ENCODE measurements at places on chromosomes 7 and 10.

DNA sequence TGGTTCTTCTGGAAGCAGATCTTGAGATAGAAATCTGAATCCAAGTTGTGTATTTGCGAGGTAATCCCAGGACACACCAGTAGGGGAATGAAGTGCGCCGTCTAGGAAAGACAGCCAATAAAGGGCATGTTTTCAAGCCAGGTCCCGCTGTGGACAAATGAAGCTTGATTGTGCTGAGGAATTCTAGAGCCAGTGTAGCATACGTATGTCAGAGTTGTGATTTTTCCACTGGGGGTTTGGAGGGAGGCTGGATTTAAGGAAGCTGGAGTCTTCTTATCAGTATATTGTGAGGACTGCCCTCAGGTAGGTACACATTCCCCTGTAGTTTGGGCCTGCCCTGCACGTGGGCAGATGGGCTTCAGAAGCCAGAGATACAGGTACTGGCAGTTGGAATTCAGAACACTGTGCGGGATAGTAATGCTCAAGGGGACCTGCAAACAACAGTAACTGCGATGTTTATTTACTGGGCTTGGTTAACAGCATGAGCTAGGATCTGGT, 50.9 kb downstream of the GALNT11 start:
- no peaks in the 10 kb centered on the region for H3K36me3 ChIP-seq
- no peak overlapping the region for H3K27ac ChIP-seq
- no peak overlapping the region for H3K4me3 ChIP-seq
- no peaks in the 10 kb centered on the region for H3K27me3 ChIP-seq
- no peak for DNase-seq

GRCh38 chr7:18610331-18610948, 114.9 kb downstream of the HDAC9 start:
- DNase-seq, result peak; percentile 9
- no peak overlapping the region for H3K4me3 ChIP-seq
- no peaks in the 10 kb centered on the region for H3K27me3 ChIP-seq
- H3K27ac ChIP-seq, result no peak overlapping the region

DNA sequence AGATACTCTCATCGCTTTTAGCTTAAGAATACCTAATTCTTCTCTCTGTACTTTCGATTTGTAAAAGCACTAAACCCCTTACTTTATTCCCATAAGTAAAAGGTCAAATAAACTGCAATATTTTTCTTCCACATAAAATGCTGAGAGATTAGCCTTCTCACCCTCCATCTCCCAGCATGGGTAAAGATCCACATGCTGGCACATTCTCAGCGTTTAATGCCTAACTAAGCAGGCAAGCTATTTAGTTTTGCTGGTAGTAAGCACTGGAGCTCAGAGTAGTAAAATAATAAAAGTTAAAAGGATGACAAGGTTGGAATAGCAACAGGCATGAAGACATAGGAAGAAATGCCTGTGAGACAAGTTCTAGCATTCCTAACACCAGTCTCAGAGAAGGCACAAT, 65.9 kb upstream of the NEBL start:
- H3K27me3 ChIP-seq, result no peaks in the 10 kb centered on the region
- H3K27ac ChIP-seq, result no peak overlapping the region
- H3K36me3 ChIP-seq, result no peaks in the 10 kb centered on the region
- DNase-seq, result no peak

DNA sequence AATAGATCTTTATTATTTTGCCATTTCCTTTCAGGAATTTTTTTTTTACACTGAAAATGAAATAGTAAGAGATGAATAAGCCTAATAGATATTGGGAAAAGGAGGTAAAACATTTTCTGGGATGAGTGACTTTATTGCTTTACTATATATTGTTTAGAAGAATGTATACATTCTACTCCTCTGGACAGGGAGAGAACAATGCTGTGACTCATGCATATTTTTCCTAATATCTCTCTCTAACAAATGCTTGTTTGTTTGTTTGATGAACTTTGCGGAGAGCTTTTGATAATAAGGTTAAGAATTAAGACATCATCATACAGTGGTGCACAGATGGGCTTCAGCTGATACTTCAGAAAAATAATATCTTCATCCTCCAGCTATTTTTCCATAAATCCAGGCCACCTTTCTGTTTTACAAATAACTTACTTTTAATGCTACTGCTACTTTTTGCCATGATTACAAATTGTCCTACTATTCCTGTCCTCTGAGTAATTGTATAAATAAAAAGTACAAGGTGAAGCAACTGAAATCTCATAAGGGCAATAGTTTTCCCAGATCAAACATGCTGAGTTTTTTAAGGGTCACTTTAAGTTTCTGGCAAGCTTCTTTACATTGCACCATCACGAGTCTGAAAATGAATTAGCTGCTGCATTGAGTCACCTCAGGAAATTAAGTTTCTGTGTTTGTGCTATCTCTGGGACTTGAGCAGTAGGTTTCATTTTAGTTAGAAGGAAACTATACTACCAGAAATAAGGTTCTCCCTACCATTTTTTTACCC, 207.3 kb upstream of the POT1 start:
- H3K27me3 ChIP-seq, result no peaks in the 10 kb centered on the region
- no peak overlapping the region for H3K4me3 ChIP-seq
- H3K27ac ChIP-seq, result no peak overlapping the region
- H3K4me1 ChIP-seq, result no peaks in the 10 kb centered on the region
- no peak for DNase-seq

- no peak for DNase-seq
- peaks cover 23% of the 10 kb centered on the region for H3K36me3 ChIP-seq
- H3K27me3 ChIP-seq, result peaks cover 3% of the 10 kb centered on the region
Measured at GRCh38 chr10:133159611-133159949, 439 bp upstream of the KNDC1 start.

DNA sequence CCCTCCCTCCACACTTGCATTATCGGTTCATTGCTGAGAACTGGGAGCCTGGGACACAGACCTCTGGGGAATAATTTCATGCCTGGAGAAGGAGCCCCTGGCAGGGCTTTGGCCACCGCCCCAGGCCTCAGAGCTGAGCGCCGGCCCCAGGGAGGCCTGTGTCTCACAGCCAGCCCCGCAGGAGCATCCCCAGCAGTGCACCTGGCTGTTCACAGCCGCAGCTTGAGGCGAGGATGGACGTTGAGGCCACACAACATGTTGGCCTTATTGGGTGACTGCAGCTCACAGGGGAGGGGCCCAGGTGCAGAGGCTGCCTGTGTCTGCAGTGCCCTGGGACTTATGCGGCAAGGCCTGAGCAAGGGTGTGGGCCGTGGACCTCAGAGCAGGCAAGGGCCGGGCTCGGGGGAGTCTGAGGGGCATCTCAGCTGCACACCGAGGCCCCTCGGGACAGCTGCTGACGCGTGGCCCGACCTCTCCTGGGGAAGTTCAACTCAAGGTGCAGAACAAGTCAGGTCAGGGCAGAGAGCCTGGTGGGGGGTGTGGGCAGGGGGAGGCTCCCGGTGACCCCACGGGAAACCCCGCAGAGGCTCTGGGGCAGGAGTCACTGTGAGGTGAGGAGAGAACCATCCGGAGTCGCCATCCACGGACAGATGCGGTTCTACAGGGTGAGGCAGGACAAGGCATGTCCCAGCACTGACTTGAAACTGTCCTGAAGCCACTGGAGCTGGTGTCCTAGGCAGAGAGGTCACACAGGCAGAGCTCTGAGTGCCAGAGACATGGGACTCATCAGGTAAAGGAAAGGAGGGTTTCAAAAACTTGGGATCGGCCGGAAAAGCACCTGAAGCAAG, 13.1 kb upstream of the UBE3C start:
- H3K36me3 ChIP-seq, result peaks cover 4% of the 10 kb centered on the region
- H3K4me3 ChIP-seq, result no peak overlapping the region
- no peaks in the 10 kb centered on the region for H3K27me3 ChIP-seq
- no peak overlapping the region for H3K27ac ChIP-seq
- no peaks in the 10 kb centered on the region for H3K4me1 ChIP-seq
- DNase-seq, result no peak

GRCh38 chr10:29102233-29102632, 186.6 kb upstream of the LYZL1 start:
- H3K27ac ChIP-seq, result no peak overlapping the region
- peak; percentile 68 for DNase-seq
- H3K4me1 ChIP-seq, result peaks cover 18% of the 10 kb centered on the region
- no peaks in the 10 kb centered on the region for H3K36me3 ChIP-seq

DNA sequence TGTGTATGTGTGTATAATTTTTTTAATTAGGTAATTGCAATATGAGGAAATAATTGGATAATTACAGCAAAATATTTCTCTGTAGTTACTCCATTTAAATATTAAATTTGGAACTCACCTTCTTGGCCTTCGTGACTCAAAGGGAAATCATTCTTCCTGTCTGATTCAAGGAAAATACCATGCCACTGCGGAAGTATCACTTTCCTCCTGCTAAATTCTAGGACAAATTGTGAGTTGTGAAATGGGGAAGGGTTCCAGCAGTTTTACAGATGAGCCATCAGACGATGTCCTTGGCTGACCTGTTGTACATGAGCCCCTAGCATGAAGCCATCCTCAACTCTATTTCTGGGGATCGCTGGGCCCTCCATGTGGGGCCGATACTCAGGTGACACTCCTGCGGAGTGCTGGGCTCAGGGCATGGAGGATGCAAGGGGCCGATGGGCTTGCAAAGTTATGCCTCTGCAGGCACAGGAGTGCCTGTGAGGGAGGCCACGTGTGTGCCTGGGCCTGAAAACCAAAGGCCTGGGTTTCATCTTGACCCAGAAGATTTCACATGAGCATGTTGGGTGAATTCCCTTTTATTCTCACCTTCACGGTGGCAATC, 179.6 kb upstream of the TCERG1L start:
- no peaks in the 10 kb centered on the region for H3K27me3 ChIP-seq
- no peak overlapping the region for H3K4me3 ChIP-seq
- H3K36me3 ChIP-seq, result no peaks in the 10 kb centered on the region
- no peak overlapping the region for H3K27ac ChIP-seq
- H3K4me1 ChIP-seq, result no peaks in the 10 kb centered on the region

DNA sequence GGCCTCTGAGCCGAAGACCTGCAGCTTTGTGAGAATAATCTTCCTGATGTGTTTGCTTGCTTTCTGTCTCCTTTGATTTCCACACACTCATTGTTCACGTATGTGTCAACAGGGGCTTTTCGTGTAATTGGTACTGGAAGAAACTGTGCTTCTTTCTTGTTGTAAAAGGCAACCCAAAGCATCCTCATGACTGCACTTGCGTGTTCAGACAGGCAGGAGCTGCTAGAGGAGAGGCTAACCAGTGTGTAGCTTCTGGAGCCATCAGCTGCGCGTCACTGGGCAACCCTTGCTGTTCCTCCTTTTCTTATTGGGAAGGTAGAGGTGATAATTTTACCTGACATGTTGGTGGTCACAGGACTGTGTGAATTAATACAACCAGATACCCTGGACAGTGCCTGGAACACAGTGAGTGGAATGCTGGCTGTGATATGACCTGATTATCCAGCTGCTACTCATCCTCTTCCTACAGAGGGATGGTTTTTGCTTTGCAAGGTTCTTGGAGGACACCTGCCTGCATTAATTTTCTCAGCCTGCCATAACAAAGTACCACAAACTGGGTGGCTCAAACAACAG, 213.0 kb downstream of the ABCA13 start:
- H3K4me1 ChIP-seq, result no peaks in the 10 kb centered on the region
- H3K27ac ChIP-seq, result no peak overlapping the region
- H3K4me3 ChIP-seq, result no peak overlapping the region
- no peaks in the 10 kb centered on the region for H3K36me3 ChIP-seq

GRCh38 chr7:139731802-139732470, 45.9 kb downstream of the HIPK2 start:
- no peak for DNase-seq
- H3K4me1 ChIP-seq, result peaks cover 24% of the 10 kb centered on the region
- H3K36me3 ChIP-seq, result peaks cover 5% of the 10 kb centered on the region
- no peak overlapping the region for H3K4me3 ChIP-seq
- H3K27ac ChIP-seq, result peak overlapping the region; percentile 36

- no peaks in the 10 kb centered on the region for H3K27me3 ChIP-seq
- no peak for DNase-seq
- H3K4me3 ChIP-seq, result no peak overlapping the region
- H3K36me3 ChIP-seq, result peaks cover 2% of the 10 kb centered on the region
- H3K4me1 ChIP-seq, result peaks cover 16% of the 10 kb centered on the region
Measured at GRCh38 chr7:28002638-28003037, 178.0 kb downstream of the JAZF1 start.

- H3K4me3 ChIP-seq, result no peak overlapping the region
- DNase-seq, result no peak
- H3K27ac ChIP-seq, result no peak overlapping the region
Measured at GRCh38 chr7:116984917-116985316, 31.6 kb downstream of the ST7 start.

DNA sequence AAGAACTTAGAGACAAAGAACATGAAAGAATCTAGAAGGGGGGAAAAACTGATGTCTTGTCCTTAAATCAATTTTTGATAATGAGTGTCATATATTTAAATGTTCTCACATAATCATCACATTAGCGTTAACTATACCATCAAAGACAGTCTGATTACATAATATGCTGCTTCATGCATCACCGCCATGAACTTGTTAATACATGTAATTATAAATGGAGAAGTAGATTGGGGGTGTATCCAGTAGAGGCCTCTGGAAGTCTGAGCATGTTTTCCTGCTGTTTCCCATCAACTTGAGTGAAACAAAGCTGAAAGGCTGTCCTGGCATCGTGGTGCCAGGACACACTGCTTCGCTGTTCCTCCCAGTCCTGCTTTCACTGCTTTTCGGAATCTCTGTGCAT, 48.2 kb downstream of the PRLHR start:
- H3K4me3 ChIP-seq, result no peak overlapping the region
- H3K36me3 ChIP-seq, result no peaks in the 10 kb centered on the region
- no peak overlapping the region for H3K27ac ChIP-seq
- no peak for DNase-seq

DNA sequence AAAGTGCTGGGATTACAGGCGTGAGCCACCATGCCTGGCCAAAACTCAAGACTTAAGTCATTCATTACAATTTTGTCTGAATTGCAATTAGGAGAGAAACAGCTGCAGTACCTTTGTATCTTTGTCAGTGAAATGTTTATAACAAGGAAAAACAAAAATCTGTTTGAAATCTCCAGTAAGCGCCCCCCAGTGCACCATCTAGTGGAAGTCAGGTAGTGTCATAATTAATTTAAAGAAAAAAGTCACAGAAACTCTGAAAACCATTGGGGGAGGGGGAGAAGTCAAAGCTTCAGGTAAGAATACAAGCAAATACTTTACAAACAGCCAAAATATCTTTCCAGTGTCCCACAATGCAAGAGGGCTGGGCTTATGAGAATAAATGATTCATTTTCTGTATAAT, 2.8 kb downstream of the MPP7 start:
- peak; percentile 38 for DNase-seq
- H3K36me3 ChIP-seq, result no peaks in the 10 kb centered on the region
- H3K4me3 ChIP-seq, result no peak overlapping the region
- H3K27ac ChIP-seq, result no peak overlapping the region
- H3K27me3 ChIP-seq, result peaks cover 10% of the 10 kb centered on the region

GRCh38 chr10:125816548-125816947, 6.5 kb downstream of the UROS start:
- no peak overlapping the region for H3K4me3 ChIP-seq
- H3K27me3 ChIP-seq, result no peaks in the 10 kb centered on the region
- H3K4me1 ChIP-seq, result no peaks in the 10 kb centered on the region
- peaks cover 13% of the 10 kb centered on the region for H3K36me3 ChIP-seq
- H3K27ac ChIP-seq, result no peak overlapping the region
